Stimulated activated CD4-positive, alpha-beta T cell treated with anti-CD3 and anti-CD28 coated beads, Interleukin-1b, Interleukin-23, amount 100 ng/mL, for 1 hour (primary cell): ENCODE measurements at places on chromosomes 2 and 18.

DNA sequence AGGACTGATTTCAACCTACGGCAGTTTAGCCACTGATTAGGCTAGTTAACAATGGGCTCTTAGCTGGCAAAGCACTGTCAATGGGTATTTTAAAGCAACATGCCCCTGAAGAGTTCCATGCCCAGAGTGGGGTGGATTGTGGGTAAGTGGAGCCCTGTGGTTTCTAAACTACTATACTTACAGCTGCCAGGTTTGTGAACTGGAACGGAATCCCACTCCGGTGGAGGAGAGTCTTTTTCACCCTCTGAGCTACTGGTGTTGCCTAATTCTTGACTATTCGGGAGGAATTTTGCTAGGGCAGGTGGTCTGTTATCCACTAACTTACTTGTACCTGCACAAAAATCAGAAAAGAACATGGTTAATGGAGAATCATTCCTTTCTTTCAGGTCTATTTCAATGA is 52.6 kb downstream of the ZAP70 start:
- no peak for DNase-seq

GRCh38 chr2:142901780-142902179 is 24.3 kb downstream of the KYNU start:
- no peak for DNase-seq

DNA sequence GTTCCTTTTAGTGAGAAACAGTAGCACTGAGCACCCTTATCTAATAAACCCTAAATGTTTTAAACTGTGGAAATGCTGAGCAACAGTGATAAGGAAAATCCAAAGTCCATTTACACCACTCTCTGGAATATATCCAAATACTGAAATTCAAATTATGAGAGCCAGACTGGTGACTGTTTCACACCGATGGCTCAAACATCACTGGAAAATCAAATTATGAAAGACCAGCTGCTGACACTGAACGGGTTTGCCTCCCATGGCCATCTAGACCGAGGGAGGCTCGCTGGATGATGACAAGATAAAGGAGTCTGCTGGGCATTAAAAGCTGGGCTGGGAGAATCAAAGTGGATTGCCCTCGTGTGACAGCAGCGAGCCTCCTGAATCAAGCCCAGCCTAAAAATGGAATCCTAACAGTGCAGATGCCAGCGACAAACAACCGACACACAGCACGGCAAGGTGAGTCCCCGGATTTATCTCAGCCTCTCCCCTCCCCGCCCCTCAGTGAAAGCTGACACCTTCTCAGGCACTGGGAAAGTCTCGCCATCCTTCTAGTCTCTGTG is 30.3 kb downstream of the SERPINE2 start:
- DNase-seq: no peak

DNA sequence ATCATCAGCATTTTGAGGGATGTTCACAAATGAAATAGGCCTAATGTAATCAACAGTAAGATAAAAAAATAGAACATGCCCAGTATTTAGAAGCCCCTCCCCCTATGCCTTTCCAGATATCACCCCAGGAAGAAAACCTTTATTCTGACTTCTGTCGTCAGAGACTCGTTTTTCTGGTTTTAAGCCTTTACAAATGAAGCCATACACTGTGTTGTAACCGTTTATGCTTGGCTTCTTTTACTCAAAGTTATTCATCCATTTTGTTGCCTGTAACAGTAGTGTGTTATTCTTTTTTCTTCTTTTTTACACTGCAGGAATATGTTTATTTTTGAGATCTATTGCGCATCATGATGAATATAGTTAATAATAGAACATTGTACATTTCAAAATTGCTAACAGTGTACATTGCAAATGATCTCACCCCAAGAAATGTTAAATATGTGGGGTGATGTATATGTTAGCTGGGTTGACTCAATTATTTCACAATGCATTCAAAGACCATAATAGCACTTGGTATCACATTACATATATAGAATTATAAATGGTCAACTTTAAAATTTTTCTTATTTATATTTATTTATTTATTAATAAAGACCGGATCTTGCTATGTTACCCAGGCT is 28.1 kb upstream of the PNPT1 start:
- DNase-seq: no peak

DNA sequence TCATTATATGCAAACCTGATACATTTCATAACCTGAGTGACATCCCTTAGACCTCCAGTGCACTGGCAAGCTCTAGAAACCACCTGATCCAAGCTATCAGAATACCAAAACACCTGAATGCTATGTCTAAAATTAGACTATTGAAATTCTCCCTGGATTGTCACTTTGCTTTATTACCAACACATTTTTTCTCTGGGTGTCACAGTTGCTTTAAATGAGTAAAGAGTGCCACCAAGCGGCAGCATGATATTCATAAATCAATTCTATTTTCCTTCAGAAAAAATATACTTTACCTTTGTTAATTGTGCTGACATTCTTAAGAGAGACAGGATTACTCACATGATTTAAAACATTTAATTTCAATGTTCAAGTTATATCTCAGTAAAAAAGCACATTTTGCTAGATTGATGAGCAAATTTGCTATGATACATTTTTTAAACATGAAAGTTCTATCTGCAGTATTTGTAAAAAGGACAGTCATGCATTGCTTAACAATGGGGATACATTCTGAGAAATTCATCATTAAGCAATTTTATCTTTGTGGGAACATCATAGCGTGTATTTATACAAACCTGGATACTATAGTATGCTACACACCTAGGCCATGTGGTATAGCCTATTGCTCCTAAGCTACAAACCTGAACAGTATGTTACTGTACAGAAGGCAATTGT is 338.4 kb upstream of the SLC39A10 start:
- DNase-seq: no peak

DNA sequence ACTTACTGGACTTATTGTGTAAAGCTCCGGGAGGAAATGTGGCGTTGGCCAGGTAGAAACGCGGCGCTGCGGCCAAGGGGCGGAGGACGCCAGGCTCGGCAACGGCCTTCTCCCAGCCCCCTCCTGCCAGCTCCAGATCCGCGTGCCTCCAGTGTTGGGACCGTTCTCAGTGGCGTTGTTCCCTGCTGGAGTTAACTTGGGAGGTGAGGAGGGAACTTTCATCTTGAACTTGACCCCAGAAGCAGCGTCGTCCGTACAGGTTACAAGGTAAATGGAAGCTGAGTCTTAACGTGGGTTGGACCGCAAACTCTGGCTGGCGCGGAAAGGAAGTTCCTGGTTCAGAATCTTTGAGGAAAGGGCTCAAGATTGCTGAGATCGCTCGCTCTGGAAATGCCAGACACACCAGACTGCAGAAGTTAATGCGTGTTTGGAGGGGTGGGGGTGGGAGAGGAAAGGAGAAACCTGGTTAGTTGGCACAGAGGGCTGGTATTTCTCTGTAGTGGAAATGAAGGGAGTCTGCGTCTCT is 1.3 kb downstream of the TANC1 start:
- DNase-seq: no peak

GRCh38 chr2:186129767-186130581 is 356.1 kb upstream of the ZC3H15 start:
- DNase-seq: no peak

DNA sequence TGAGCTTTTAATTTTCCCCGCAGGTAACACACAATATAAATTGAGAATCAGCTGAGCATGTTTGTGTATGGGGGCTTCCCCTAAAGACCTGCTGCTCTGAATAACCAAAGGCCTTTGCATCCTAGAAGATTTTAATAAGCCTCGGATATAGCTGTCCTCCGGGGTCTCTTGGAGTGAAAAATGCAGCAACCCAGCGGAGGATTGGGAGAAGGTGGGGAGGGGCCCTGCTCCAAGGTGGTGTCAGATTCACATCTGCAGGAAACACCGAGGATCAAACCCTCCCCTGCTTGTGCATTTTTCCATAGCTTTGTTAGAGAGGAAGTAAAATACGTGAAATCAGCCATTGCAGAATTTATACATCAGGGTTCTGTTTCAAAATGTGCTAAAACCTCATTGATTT is 63.0 kb upstream of the OTOF start:
- DNase-seq: no peak

DNA sequence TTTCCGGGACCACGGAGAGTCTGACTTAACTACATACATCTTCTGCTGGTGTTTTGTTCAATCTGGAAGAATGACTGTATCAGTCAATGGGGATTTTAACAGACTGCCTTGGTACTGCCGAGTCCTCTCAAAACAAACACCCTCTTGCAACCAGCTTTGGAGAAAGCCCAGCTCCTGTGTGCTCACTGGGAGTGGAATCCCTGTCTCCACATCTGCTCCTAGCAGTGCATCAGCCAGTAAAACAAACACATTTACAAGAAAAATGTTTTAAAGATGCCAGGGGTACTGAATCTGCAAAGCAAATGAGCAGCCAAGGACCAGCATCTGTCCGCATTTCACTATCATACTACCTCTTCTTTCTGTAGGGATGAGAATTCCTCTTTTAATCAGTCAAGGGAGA is 23.1 kb downstream of the ICOS start:
- no peak for DNase-seq

GRCh38 chr2:1801541-1801940 is 57.2 kb upstream of the PXDN start:
- no peak for DNase-seq

DNA sequence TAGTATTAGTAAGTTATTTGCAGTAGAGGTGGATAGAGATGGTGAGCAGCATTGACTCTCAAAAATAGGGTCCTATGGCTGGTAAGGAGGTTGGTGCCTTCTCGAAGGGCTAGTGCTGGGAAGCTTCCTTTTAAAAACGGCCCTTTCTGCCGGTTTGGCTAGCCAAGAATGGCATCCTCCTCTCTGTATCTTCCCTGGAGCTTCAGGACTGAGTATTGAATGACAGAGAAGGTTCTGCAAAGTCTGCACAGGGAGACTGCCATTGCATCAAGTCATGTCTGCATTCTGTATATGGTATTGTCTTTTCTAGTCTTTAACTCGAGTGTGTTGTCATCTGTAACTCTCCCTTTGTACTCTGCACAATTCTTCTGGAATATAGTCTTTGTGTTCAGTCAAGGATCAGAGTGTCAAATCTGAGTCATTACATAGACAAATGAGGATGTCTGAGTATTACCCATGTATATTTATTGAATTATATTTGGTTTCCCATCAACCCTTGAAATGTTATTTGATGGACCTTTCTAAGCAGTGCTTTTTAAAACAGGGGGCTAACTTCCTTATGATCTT is 1.1 kb downstream of the LDLRAD4 start:
- DNase-seq: no peak

- no peak for DNase-seq
These were observed 528.5 kb upstream of the CRIM1 start for GRCh38 chr2:35827086-35827485.

GRCh38 chr2:113966832-113967231 is 76.9 kb downstream of the ACTR3 start:
- DNase-seq: no peak

GRCh38 chr2:157256626-157257025 is 879 bp upstream of the GALNT5 start:
- no peak for DNase-seq

DNA sequence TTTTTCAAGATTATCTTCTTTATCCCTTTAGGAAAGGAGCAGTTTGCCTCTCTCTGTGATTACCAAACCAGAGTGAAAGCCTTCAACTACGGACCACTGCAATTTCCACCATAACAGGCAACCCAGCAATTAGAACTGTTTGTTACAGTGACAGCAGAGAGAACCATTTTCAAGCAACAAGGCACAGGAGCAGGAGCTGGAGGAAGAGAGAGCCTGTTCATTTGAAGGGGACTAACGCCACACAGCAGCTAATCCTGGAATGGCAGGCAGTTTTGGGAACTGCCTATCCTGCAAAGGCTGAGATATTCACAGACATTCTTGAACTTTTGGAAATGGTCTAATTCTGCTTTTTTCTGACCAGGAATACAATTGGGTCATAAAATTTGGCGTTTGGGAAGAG is 1541.9 kb upstream of the PIK3C3 start:
- DNase-seq: no peak

GRCh38 chr2:234459401-234460009 is 37.4 kb downstream of the ARL4C start:
- DNase-seq: no peak

- DNase-seq: no peak
These were observed 161.8 kb downstream of the DYSF start for GRCh38 chr2:71614976-71615766.

- DNase-seq: no peak
These were observed 65.6 kb upstream of the COPS8 start for GRCh38 chr2:237020090-237020489.

DNA sequence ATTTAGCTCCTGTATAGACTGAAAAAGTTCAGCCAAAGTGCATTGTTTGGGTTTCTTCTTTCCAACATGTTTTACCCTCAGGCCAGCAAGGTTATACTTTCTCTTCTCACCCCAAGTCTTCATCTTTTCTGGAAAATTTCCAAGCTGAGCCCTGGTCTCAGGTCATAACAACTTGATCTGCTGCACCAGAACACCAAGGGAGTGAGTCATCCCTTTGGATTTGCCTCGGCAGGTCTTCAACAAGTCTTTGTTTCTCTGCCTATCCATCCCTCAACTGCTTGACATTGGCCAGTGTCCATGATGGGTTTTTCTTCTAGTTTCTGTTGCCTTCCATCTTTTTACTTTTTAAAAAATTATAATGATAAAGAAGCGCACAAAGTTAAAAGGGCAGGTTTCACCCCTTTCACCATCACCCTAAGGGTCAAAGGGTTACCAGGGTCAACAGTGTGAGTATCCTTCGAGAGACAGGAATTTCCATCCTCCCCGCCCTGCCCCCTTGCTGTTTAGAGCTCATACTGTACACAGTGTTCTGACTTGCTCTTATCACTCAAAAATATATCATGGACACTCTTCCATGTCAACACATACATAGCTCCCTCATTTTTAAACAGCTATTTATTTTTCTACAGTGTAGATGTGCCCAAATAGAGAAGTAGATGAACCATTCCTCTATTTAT is 5.7 kb upstream of the SPATS2L start:
- no peak for DNase-seq

DNA sequence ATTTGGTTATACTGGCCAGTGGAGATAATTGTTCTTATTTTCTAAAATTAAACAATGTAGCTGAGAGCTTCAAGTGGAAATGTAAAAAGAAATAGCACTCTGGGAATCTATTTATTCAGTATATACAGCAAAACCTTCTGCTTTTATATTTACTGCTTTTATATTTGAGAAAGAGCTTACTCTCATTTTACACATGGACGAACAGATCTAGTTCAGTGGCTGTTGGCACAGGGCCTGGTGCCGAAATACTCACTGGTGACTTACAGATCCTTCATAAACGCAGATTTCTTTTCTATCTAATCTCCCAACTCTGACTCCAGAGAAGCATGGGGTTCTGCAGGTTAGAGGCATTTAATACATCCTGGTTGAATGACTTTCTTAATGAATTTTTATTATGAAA is 266.2 kb downstream of the ASXL3 start:
- no peak for DNase-seq

DNA sequence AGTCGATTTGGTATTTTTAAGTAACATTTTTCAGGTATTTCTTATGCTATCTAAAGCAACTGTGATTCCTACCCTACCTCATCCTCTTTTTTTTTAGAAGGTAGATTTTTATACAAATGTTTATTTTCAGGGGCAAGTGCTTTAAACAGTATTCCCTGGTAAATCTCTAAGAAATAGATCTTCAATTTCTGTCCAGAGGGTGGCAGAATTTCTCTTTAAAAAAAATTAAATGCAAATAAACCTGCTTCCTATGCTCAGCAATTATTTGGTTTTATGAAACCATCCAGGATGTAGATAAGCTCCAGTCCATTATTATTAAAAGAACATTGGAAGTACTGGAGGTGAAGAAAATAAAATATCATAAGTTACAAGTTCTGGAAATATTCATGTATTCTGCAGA is 191.9 kb downstream of the MYO3B start:
- DNase-seq: no peak
